ENCODE measurements at places on chromosomes 1 and 21.

DNA sequence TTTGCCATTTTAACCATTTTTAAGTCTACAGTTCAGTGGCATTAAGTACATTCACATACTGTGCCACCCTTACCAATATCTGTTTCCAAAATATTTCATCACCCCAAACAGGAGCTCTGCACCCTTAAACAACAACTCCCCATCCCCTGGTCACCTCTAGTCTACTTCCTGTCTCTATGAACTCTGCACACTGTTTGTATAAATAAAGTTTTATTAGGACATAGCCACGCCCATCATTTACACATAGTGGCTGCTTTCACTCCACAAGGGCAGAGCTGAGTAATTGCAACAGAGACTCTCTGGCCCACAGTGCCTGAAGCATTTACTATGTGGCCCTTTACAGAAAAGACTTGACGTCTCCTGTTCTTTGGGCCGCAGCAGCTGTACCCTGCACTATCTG lies 30.1 kb downstream of the KCNAB2 start:
- DNase-seq, result no peak

DNA sequence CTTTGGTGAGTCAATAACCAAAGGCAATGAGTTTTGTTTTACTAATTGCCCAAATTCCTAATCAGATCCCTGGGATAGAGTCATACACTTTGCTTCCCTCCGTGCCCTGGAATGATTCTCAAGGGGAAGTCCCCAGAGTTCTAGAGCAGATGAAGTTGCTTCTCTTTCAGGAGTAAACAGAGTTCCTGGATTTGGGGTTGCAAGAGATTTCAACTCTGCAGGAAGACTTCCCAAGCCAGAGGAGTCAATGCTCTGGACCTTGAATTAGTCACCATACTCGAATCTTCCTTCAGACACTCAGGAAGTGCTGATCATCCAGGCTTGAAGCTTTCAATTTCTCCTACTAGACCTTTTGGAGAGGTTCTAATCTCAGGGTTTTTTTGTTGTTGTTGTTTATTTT lies 39.6 kb downstream of the FCER1A start:
- DNase-seq, result no peak

- DNase-seq, result no peak
Measured at GRCh38 chr1:232628335-232629249, 1.3 kb downstream of the SIPA1L2 start.

DNA sequence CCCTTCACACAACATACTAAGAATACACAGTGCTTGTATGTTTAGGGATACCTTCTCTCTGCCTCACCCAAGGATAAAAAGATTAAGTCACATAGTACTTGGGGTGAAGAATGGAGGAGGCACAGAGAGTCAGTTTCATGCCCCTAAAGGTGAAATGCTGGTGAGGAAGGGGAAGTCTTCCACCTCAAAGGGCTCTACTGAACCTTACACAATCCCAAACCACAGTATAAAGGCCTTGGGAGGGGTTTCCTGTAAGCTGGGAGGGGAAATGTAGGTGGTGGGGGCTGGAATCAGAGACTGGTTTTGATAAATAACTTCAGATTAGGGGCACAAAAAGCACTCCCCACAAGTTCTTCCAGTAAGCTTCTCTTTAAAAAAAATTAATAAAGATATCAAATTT lies 3.5 kb downstream of the MINDY1 start:
- DNase-seq, result no peak

DNA sequence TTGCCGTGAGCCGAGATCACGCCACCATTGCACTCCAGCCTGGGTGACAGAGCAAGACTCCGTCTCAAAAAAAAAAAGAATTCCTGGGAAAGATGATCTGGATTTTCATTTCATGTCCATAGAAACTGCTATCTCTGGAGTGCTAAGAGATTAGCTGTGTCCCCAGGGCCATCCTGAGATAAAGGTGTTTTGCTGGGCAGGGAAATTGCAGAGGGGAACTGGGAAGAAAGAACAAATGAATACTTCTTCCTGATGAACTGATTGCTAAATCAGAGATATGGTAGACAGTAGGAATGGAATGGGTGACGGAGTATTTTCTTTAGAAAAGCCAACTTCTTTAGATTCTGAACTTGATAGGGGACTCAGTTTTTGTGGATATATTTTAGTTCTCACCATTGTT lies 19.2 kb downstream of the SNRPE start:
- no peak for DNase-seq

DNA sequence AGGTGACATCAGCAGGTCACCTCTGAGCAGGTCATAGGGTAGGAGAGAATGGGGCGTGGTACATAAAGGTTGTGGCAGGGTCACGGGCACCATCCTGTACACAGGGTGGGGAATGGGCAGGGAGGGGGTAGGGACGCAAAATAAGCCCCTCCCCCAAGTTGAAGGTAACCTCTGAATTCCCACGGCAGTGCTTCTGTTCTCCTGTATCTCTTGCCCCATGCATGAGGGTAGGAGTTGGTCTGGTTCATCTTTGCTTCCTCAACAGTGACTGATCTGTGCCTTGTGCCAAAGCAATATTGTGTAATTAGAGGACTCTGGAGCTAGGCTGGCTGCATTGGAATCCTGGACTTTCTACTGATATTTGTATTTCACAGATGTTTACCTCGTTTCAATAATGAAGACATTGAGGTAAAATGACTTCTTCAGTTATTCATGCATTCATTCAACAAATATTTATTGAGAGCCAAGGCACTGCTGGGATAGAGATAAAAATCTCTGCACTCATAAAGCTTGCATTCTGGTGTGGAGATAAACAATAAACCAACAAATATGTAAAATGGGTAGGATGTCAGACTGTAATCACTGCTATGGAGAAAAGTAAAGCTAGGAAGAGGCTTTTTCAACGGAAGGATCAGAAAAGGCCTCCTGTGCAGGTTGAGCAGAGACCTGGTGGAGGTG lies 18.4 kb upstream of the GFI1 start:
- DNase-seq, result no peak

DNA sequence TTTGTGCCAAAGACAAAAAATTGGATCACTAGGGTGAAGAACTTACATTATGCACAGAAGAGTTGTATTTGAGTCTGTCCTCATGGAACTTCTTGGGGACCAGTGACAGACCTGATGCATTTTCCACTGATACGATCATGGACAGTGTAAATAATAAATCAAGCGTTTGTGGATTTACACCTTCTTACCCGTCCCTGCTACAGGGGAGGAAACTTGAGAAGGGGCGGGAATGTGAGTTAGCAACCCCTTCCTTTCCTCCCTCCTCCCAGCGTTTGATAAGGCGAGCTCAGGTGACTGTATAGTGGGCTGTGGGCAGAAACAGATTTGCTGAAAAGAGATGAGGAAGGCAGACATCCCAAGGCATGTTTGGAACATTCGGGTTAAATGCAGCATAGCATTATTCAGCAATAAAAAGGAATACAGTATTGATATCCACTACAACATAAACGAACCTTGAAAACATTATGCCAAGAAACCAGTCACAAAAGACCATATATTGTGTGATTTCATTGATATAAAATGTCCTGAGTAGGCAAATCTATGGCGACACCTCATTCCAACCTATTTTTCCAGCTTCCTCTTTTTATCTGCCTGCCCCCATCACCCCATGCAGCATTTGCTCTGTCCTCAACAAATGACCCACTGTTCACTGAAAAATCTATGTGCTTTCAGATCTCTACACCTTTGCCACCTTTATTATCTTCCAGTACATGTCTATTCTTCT lies 128.7 kb downstream of the ZZZ3 start:
- DNase-seq, result no peak

Measured in CD4-positive, alpha-beta T cell treated with Interferon gamma for 1 hour (primary cell).